ENCODE measurements at places on chromosomes 1 and 21.

- DNase-seq = peak; percentile 79
Observed at GRCh38 chr1:26417111-26417759, 6.6 kb downstream of the LIN28A start.

- DNase-seq = no peak
Observed at GRCh38 chr1:110593902-110594301, 12.3 kb downstream of the KCNA2 start.

DNA sequence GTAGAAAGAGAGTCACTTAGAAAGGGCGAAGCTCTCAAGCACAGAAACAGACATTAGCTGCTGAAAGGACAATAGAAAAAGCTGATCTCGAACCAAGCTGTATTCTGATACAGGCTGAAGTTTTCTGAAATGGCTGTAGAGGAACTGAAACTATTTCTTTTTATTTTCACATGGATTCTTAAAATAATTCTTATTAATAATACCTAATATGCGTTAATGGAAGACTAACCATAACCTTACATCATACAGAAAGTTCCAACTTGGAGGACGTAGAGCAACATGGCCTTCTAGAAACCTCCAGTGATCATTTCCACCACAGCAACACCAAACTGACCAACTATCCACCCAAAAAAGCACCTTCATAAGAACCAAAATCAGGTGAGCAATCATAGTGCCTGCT, 52.8 kb upstream of the ACADM start:
- DNase-seq = no peak

DNA sequence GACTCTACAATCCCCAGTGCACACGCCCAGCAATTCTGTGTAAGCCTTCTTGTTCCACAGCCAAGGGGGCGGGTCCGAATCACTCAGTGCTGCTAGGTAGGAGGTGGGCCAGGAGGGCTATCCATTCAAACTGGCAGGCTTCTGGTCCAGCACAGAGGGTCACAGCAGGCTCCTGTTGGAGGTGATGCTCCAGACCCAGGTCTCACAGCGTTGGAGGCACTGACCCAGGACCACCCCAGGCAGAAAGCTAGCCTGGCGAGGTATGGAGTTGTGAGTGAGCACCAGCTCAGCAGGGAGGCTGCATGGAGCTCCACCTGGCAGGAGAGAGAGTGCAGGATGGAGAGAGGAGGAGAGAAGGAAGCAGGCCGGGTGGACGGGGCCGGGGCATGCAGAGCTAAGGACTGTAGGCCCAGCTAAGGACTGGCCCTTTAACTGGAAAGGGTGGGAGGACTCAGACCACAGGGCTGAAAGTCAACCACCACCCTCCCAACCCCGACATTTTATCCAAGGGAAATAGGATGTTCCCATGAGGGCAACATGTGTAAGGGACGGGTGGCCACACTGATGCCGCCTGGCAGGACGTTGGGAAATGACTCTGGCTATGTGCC, 38.7 kb downstream of the GPR161 start:
- no peak for DNase-seq

DNA sequence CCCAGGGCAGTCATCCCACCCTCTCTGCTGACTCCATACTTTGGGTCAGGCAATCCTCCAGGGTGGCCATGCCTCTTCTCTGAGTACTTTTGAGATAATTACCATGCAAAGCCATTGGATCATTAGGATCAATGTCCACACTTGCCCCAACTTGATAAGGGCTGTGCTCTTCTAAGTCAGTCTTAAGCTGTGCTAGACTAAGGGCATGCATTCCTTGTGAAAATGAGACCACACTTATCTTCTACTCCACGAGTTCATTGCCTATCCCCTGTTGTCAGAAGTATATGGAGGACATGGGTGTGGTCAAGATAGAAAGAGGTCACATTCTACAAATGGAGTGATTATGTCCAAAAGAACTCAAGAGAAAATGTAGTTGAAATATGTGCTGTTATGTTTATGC, 18.9 kb upstream of the SSX2IP start:
- no peak for DNase-seq

DNA sequence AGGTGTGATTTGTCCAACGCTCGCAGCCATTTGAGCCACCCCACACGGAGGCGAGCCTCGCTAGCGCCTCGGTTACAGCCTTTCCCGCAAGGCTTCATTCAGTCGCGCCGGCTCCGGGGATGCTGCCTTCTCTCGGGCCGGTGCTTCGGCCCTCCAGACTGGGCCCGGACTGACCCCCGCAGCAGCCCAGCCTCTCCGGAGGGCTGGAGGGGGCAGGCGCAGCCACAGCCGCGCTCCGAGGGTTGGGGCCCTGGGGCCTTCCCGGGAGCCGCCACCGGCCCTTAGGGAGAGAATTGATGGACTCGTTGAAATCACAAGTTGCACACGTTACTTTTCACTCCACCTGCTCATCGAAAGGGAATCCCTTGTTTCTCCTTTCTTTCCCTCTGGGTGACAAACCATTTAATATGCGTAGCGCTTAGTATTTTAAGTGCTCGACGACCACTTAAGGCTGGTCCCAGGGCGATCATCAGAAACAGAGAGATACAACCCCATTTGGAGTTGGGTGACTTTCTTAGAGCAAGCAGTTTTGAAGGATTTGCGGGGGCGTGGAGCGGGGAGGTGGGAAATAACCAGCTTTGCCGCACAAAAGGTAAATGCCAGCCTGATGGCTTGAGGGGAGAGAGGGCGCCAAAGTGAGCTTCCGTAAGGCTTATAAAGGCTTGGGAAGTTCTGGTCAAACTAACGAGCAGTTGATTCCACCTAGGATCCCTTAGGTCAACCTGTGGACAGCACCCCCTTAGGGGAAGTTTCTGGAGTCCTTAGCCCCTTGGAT, 24.6 kb upstream of the ENAH start:
- DNase-seq = no peak

GRCh38 chr1:201505503-201505890, 1.4 kb downstream of the CSRP1 start:
- DNase-seq = no peak

- DNase-seq = no peak
Observed at GRCh38 chr1:64769482-64769881, 24.6 kb downstream of the RAVER2 start.

- DNase-seq = no peak
Observed at GRCh38 chr1:8641377-8641997, 176.0 kb downstream of the RERE start.

GRCh38 chr1:79271759-79272158, 265.2 kb upstream of the ADGRL4 start:
- no peak for DNase-seq

DNA sequence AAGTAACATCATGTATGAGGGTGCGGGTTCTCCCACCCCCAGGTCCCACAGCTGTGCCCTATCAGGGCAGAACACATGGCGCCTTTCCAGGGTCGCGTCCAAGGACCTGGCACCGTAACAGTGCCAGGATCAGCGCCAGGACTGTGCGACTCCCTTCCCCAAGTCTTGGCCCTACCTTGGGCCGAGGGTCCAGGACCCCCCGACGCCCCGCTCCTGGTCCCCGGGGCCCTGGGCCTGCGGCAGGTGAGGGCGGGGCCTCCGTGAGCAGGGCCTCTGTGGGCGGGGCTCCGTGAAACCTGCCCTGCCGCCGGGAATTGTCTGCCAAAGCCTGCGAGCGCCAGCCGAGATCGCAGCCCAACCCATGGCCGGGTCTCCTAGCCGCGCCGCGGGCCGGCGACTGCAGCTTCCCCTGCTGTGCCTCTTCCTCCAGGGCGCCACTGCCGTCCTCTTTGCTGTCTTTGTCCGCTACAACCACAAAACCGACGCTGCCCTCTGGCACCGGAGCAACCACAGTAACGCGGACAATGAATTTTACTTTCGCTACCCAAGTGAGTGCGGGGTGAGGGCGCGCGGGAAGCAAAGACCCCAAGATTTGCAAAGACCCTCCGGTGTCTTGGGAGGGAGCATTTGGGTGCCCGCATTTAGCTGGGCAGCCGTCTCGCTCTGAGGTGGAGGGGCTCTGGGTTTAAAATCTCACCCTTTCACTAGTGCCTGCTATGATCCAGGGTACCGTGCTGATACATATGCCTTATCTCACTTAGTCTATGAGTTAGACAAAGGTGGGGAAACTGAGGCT, at the start of gene RHBG:
Gene RHBG (plus strand): TSS at position 323 of the 796 bp plus-strand sequence. CDS start 39 bp downstream, at position 362.
- peak; percentile 13 for DNase-seq

DNA sequence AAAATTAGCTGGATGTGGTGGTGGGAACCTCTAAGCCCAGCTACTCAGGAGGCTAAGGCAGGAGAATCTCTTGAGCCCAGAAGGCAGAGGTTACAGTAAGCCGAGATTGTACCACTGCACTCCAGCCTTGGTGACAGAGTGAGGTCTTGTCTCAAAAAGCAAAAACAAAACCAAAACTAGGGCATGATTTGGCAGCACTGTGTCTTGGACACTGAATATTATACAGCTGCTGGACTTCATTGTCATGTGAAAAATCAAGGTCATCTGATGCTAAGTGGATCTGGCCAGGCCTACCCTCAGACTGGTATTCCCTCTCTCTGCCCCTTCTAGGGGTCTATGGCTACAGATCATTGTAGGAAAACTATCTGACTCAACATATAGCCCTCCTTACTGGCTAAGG, 55.2 kb upstream of the MRPS6 start:
- no peak for DNase-seq

GRCh38 chr1:59994302-59995198, 68.0 kb upstream of the CYP2J2 start:
- no peak for DNase-seq

- no peak for DNase-seq
Observed at GRCh38 chr1:161111527-161111926, 6.3 kb downstream of the PFDN2 start.

GRCh38 chr21:37507716-37508115, 141.1 kb downstream of the DYRK1A start:
- no peak for DNase-seq

- DNase-seq = no peak
Observed at GRCh38 chr1:209659909-209660308, 7.7 kb upstream of the LAMB3 start.

GRCh38 chr1:22747021-22747734, 36.5 kb downstream of the EPHB2 start:
- no peak for DNase-seq

DNA sequence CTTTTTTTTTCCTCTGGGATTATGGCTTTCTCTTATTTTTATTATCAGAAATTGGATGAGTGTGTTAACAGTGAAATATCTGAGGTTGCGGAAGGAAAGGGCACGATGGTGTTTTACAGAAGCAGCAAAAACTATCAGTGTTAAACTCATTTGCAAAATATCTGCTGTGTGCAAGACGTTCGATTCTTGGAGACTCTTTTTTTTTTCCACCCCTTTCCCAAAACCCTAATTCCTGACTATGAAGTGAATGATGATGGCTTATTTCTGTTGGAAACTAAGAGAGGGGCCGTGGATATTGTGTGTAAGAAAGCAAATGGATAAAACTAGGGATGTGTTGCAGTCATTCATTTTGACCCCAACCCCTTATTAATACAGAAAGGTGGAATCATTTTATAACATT, 677 bp downstream of the NCAM2 start:
- DNase-seq = no peak

DNA sequence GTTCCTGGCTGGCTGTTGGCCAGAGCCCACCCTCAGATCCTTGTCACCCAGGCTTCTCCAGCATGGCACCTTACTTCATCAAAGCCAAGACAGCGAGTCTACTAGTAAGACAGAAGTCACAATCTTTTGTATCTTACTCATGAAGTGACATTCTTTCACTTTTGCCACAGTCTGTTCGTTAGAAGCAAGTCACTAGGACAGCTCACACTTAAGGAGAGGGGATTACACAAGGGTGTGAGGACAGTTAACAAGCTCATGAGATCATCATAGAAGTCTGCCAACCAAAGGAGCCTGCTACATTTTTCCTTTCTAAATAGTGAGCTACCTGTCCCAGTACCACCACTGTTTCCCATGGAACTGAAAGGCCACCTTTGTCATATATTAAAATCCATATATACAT, 61.5 kb downstream of the PACC1 start:
- DNase-seq = no peak

DNA sequence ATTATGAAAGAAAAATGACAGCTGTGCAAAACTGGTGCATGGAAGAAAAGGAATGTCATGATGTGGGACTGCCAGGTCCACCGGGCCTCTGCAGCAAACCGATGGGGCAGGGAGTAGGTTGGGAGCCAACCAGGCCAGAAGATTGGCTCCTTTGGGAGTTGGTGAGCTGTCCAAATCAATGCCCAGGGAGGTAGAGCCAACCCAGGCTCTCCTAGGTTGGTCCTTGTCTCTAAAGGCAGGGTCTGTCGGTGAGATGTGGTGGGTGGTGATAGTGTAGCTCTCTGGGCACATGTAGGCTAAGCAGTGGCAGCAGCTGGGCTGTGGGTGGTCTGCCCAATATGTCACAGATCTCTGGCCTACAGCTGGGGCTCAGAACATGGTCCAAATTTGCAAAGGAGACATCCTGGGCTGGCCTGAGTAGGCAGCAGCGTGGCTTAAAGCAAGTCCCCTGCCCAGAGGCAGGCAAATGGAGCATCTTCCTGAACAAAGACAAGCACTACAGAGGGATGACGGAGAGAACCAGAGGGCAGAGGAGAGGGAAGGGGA, 61.2 kb upstream of the PRDX6 start:
- DNase-seq = no peak

- no peak for DNase-seq
Observed at GRCh38 chr1:207495801-207496792, at the start of gene CR1. Gene CR1 (plus strand): TSS chr1:207496157. CDS start chr1:207496268, 111 bp downstream.

- no peak for DNase-seq
Observed at GRCh38 chr1:156618853-156619581, at the start of gene HAPLN2. Gene HAPLN2 (plus strand): TSS chr1:156619415. CDS start chr1:156623491, 4,076 bp downstream.

DNA sequence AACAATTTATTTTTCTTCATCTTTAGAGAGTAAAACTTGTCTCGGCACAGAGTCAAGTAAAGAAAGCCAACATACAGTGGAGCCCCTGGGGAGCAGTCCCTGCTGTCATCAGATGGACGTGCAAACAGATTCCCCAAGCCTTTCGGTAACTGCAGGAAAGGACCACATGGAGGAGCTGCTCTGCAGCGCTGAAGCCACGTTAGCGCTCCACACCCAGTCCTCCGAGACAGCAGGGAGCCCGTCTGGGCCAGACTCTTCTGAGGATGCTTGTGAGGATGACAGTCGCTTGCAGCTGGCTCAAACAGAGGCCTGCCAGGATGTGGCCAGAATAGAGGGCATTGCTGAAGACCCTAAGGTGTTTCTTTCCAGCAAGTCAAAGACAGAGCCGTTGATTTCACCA, 77.1 kb upstream of the SCCPDH start:
- no peak for DNase-seq

DNA sequence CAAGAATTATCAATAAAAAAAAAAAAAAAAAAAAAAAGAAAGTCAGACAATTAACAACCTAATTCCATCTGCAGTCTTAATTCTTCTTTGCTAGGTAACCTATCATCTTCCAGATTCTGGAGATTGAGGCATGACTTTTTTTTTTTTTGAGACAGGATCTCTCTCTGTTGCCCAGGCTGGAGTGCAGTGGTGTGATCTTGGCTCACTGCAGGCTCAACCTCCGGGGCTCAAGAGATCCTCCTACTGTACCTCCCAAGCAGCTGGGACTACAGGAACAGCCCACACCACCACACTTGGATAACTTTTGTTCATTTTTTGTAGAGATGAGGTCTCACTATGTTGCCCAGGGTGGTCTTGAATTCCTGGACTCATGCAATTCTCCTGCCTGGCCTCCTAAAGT, 4.6 kb upstream of the RAD54L start:
- no peak for DNase-seq

- DNase-seq = no peak
Observed at GRCh38 chr1:164671966-164672571, 113.1 kb downstream of the PBX1 start.
